Inflammatory macrophage treated with lipopolysaccharide for 4 hours (primary cell): ENCODE measurements at places on chromosomes 16 and 17.

- no peak for DNase-seq
These were observed 14.6 kb downstream of the TPSG1 start for GRCh38 chr16:1210461-1210860.

DNA sequence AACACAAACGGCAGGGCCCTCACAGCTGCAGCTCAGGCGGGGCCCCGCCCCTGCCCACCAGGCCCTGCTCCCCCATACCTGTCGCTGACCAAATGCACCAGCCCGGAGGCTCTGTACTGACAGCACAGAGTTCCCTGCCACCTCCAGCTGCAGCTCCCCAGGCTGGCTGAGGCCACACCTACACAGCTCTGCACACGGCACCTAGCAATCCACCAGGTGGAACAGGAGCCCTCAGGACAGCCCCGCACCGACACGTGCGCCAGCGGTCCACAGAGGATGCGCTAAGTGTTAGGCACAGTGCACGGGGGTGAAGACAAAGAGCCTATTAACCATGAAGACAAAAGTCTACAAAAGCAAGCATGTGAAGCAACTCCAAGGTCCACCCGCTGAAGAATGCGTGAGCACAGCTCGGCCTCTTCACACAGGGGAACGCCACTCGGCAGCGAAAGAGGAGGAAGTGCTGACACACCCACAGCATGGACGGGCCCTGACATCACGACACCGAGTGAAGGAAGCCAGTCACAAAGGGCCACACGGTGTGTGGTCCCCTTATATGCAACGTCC, 5.4 kb downstream of the ZCCHC14 start:
- peak; percentile 84 for DNase-seq

DNA sequence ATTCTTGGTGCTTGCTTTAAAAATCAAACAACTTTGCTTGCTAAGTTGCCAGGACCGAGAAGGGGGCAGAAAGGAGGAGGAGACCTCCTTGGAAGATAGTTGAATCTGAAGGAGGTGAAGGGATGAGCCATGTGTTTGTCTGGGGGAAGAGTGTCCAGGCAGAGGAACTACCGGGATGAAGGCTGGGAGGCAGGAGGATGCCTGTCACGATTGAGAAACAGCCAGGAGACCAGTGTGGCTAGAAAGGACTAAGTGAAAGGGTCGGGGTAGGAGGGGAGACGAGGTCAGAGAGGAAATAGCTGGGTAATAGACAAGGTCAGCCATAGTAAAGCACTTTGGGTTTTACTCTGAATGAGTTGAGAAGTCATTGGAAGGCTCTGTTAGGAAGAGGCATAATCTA, 38.9 kb upstream of the CSNK2A2 start:
- DNase-seq, result no peak

GRCh38 chr17:50630524-50631194, 4.0 kb upstream of the ABCC3 start:
- DNase-seq, result no peak

DNA sequence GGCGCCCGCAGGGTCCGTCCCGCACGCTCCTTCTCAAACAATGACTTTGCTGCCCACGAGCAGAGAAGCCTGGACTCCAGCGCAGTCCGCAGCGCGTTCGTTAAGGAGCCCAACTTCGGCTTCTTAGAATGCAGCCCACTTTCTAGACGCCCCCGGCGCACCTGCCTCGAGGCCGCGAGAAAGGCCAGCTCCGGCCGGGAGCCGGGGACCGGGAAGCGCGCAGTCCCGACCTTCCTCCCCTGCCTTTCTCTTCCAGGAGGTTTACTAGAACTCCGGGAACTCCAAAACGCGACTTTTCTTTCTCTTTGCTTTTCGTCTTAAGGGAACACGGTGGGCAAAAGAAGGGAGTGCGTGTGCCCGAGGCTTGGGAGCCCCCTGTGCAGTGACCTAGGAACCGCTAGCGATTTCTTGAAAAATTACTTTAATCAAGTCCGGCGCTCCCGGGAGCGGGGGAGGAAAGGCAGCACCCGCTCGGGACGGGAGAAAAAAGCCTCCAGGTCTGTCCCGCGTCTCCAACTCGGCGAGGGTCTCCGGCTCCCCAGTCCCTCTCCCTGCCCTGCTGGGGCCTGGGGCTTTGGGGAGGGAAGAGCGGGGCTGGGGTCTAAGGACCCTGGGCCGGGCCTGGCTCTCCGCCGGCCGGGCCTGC, 2.6 kb downstream of the HNF1B start:
- no peak for DNase-seq

GRCh38 chr16:7227229-7227721, 105.4 kb upstream of the RBFOX1 start:
- no peak for DNase-seq

GRCh38 chr17:51640108-51640622, 379.8 kb downstream of the UTP18 start:
- DNase-seq, result peak; percentile 1

DNA sequence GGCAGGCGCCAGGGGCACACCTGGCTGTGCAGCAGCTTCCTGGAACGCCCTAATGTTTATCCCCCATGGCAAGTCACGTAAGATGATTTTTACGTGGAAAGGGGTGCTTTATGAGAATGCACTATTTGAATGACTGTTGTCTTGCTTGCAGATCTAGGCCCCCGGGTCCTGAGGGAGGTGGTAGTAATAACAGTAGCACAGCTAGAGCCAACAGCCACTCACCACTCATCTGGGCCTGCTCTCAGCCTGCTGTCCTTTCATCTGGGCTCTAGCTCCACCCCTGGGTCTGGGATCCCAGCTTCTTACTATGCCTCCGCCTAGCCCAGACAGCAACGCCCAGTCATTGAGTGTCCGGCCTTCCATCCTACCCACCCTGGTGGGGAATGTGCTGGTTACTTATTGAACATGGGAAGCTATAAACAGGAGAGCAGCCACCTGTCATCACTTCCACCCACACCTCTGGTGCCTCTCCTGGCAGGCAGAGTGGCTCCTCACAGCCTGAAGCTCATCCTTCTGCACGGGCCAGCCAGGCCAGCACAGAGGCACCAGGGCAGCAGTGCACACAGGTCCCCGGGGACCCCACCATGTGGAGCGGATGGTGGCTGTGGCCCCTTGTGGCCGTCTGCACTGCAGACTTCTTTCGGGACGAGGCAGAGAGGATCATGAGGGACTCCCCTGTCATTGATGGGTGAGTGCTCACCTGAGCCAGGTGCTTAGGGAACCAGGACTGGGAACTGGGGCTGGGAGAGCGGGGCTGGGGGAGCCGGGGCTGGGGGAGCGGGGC, 16.6 kb downstream of the DPEP1 start:
- DNase-seq, result no peak

GRCh38 chr16:79723583-79724168, 123.1 kb upstream of the MAF start:
- no peak for DNase-seq

DNA sequence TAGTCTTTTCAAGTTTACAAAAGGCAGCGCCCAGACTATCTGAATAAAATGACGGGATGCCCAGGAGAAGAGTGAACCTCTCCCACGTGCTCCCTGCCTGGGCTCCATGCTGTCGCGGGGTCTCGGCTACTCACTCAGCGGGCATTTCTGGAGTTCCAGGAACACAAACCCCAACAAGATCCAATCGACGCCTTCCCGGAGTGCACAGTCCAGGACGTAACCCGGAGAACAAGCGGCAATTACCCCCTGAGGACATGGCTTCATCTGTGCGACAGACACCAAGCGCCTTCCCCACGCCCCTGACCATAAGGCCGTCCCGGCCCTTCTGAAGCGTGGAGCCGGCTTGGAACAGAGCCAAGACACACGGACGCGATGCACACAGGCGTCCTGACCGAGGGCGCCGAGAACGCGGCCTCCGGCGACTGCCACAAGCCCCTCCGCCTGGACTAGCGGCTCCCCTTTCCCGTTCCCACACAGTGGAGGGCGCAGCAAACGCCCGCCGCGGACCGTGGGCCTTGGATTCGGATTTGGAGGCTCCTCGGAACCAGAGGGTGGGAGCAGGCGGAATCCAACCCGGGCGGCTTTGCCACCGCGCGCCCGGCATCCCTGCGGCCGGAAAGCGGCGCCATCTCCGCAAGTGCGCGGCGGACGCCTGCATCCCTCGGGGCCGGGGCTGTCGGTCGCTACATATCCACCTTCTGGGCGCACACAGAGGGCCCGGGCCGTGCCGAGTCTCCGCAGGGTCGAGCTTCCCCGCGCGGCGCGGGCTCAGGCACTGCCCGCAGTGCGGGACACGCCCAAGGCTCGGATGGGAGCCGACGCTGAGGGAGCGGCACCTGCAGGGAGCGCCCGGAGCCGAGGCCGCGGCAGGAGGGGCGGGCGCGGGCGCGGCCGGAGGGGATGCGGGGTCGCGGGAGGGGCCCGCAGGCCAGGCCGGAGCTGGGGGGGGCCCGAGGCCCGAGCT, 725 bp downstream of the ABCA3 start:
- peak; percentile 24 for DNase-seq

GRCh38 chr16:70396246-70396904, 42.5 kb downstream of the ST3GAL2 start:
- DNase-seq, result peak; percentile 40

GRCh38 chr16:10738231-10739077, 5.2 kb upstream of the NUBP1 start:
- DNase-seq, result peak; percentile 89

DNA sequence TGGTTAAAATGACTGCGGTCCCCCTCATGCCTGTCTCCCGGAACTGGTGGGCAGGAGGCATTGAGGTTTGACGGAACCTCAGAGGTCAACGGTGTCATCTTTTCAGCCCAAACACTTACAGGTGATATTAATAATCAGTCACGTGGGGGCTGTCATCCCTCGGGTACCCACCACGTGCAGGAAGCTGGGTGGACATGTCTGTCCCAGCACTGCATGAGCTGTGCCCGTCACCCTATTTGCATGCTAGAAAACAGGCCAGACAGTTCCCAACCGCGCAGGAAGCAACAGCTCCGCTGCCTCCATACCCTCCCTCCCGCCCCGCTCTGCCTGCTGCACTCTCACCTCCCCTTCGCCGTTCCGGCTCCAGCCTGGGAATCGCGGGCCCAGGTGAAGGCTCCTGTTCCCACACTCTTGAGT, 1.4 kb downstream of the SYNGR3 start:
- peak; percentile 45 for DNase-seq

- DNase-seq, result no peak
These were observed 32.3 kb downstream of the GJC1 start for GRCh38 chr17:44797802-44798201.

DNA sequence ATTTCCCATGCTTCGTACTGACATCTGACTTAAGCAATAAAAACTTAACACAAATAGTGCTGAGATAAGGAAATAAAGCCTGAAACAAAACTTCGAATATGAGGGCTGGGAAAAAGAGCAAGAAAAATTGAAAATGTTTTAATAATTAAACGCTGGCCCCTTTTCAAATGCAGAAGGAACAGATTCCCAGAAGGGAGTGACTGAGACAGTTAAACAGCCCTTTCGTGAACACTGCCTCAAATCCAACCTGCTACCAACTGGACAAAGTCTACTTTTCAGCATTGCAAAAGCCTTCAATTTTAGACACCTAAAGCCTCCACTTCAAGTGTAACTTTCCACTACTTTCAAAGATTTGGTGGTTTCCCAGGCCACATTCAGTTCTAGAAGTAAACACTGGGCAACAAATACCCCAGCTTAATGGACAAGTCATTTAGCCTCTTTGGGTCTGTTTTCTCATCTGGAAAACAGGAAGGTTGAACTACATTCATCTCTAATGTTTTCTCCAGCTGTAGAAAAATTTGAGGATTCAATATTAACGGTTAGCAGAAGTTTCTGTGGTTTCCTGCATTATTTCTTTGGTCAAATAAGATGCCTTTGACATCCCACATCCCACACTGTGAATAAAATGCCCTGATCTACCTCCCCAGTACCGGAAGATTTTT, 11.8 kb downstream of the RFFL start:
- peak; percentile 28 for DNase-seq

DNA sequence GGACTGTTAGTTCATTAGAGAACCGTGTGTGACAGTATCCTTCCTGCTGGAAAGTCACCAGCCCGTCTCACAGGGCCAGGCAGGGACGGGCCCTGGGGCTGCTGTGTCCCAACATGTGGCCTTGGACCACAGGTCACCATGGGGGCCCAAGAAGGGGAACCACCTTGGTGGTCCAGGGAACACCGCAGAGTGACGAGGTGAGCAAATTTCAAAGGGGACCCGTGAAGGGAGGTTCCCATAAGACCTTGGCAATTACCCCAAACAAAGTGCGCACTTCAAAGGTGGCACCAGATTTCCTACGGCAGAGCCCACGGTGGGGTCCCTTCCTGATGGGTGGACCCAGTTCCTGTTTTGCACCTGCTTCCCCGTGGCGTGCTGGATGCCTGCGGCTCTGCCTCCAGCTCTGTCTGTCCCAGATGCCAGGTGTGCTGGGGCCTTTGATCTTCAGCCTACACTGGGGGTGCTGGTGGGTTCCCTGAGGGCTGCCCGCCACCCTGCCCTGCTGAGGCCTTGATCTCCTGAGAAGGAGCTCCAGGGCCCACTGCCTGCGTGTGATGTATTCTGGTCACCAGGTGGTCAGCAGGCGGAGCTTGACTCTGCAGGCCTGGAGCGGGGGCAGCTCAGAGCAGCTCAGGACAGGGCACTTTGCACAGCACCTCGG, 27.0 kb downstream of the SLC7A5 start:
- no peak for DNase-seq

DNA sequence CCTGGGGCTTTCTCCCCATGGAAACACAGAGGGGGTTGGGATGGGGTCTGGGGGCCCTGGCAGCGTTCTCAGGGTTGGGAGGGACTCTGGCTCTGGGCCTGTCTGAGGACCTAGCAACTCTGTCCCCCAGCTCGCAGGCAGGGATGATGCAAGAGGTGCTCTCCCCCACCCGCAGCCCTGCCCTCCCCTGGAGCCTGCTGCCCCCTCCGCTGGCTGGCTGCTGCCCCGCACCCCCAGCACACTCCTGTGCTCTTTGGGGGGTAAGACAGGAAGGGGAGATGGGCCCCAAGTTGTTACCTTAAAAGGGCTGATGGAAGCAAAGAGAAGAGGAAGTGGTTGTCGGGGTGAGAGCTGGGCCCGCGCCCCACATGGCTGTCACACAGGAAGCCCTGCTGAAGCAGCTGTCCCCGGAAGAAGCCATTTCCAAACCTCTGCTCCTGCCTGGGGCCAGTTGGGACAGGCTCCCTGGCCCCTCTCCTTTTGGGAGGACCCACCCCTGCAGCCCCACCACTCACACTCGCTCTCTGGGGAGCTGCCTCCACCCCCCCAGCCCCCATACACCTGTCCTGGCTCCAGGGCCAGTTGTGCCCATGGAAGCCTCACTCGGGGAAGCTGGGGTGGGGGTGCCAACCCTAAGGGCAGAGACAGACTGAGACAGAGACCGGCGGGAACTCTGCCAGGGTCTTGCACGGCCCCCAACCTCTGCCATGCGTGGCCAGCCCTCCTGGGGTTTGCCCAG, 2.5 kb downstream of the CORO1A start:
- peak; percentile 67 for DNase-seq

GRCh38 chr16:56909527-56909979, 22.4 kb upstream of the HERPUD1 start:
- DNase-seq, result peak; percentile 19
